ENCODE measurements at places on chromosomes 1 and 21. TPM values are rescaled to one million over a fixed set of nuclear protein-coding genes. Genes with fewer than 3 reads are reported as not detected.

GPR3 gene
- total RNA-seq: 3.7 TPM

PRRX1 gene
- total RNA-seq: not detected

CASZ1 gene
- total RNA-seq: 9.9 TPM

PODN gene
- not detected for total RNA-seq

C1orf94 gene
- not detected for total RNA-seq

DNA sequence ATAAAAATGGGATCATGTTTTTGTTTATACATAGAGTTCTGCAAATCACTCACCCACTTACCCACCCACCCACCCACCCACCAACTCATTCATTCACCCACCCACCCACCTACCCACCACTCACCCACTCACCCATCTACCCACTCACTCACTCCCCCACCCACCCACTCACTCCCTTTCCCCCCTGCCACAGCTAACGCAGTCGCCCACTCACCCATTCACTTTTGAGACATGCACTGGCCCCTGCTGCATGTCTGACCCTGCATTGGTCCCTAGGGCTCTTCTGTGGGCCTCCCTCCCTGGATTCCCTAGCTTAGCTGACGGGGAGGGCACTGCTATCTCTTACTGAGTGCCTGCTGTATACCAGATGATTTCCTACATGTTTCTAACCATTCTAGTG is 100.4 kb upstream of the CSF3R start:
- no peak for DNase-seq

DNA sequence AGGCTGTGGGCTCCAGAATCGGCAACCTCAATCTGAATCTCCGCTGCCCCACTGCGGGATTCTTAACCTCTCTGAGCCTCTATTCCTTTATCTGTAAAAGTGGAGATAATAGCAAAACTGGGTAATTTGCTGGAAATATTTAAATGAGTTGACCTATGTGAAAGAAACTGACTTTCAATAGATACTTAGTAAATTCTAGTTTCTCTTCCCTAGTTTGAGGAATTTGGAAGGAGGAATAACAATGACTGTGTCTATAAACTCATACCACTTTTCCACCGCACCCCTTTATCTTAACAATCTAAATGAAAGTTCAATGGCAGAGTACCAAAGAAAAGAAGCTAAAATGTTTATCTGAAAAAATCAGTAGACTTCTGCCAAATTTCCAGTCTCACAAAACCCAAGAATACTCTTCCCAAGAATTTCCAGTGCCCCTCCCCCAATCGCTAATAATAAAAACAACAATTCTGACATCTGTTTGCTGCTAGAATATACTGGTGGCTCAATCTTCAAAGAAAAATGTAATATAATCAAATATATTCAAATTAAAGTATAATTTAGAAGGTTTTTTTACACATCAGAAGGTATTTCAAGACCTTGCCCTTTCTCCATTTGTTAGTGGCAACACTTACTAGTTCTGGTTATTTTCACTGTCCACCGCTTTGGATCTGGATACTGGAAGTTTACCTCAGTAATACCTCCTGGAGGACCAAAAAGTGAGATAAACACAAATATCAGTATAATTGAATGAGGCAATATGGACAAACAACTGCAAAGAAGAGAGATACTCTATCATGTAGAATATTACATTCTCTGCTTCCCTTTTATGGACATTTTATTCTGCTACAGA is 171.2 kb downstream of the LTN1 start:
- no peak for DNase-seq

DNA sequence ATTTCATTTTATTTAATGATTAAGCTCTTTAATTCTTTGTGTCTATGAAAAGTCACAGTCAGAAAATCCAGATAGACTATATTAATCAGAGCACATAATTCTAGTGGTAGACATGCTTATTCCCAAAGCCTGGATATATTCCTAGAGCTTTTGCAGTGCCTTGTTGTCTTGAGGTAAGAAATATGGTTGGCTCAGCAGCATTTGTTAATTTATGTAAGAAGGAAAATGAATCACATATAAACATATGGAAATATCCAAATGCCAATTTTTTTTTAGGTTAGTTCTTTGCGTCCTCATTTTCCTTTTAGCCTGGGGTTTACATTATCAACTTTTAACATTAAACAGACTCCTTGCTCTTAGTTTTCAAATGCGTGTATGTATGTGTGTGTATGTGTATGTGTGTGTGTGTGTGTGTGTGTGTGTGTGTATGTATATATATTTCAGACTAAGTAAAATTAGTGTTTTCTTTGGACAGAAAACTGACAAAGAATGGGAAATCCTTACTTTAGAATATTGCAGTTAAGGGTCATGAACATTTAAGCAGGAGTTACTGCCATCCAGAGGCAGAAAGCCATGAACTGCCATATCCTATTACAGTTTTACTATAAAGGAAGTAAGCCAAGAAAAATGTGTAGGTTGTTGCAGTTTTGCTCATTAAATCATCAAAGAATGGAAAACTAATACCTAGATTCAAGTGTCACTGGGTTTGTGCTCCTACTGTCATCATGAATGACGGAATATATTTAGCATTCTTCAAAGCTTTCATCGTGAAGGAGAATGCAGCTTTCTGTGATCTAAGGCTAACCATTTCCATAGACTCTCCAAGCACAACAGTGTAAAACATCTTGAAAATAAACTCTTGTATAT is 477.1 kb upstream of the NR5A2 start:
- DNase-seq: no peak

DNA sequence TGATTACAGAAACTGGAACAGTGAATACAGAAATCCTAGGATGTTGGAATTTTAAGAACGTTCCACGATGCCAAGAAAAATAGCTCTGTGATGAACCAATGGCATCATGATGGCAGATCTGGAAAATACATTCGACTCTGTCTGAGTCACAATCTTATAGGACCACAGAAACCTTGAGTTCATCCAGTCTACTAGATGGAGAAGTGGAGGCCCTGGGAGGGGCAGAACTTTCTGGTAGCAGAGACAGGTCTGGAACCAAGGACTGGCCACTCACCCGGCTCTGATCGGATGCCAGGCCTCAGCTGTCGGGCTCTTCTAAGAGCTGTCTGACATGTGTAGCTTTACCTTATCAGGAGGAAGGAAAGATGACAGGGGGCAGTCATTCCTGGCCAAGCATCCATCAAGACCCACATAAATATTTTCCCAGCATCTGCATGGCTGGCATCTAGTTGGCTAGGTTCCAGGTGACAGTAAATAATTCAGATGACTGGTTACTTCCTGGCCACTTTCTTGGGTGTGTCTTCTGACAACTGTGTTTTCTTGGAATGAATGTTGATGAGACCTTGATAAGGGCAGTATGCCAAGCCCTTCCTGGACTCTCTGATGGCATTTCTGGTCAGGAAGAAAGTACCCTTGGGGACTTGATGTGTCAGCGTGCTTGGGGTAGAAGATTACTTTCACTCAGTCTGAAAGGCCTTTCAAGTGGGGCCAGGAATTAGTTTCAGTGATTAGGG is 72.6 kb upstream of the TRABD2B start:
- no peak for DNase-seq

GRCh38 chr1:3900150-3900968 is at the start of gene C1orf174:
Gene C1orf174 (minus strand): TSS chr1:3900272. CDS start chr1:3900186, 86 bp downstream.
- peak; percentile 91 for DNase-seq

- no peak for DNase-seq
These were observed 129.3 kb downstream of the TMEM53 start for GRCh38 chr1:44544960-44545359.

- peak; percentile 13 for DNase-seq
These were observed 71.1 kb upstream of the ERRFI1 start for GRCh38 chr1:8097077-8097799.

- DNase-seq: no peak
These were observed 209.2 kb downstream of the KCTD3 start for GRCh38 chr1:215776336-215776735.

DNA sequence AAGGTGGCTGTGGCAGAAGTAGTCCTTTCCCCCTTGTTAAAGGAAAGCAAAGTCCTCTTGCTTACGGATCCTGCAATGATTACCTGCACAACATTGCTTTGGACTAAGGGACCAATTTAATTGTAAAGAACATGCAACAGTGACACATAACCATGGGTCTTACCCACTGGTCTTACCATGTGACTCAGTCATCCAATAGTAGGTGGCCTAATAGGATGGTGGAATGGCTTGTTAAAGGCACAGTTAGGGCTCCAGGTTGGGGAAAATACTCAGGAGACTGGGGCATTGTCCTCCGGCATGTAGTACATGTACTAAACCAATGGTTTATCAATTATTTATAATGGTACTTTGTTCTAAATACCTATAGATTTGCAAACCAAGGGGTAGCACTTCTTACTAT is 2.1 kb upstream of the YIPF1 start:
- DNase-seq: no peak

GRCh38 chr1:235426680-235427079 is 59.5 kb downstream of the TBCE start:
- DNase-seq: no peak

Measured in activated T-helper 2 cell treated with anti-CD3 and anti-CD28 coated beads, Interferon-gamma antibody, Interleukin-2, Interleukin-4, amounts not matched to agents 10 μg/mL and 5 μg/mL and 100 μg/mL, durations not matched to agents 14 hours and 24 hours and 36 hours (primary cell).